ENCODE measurements at places on chromosomes 16 and 17.

DNA sequence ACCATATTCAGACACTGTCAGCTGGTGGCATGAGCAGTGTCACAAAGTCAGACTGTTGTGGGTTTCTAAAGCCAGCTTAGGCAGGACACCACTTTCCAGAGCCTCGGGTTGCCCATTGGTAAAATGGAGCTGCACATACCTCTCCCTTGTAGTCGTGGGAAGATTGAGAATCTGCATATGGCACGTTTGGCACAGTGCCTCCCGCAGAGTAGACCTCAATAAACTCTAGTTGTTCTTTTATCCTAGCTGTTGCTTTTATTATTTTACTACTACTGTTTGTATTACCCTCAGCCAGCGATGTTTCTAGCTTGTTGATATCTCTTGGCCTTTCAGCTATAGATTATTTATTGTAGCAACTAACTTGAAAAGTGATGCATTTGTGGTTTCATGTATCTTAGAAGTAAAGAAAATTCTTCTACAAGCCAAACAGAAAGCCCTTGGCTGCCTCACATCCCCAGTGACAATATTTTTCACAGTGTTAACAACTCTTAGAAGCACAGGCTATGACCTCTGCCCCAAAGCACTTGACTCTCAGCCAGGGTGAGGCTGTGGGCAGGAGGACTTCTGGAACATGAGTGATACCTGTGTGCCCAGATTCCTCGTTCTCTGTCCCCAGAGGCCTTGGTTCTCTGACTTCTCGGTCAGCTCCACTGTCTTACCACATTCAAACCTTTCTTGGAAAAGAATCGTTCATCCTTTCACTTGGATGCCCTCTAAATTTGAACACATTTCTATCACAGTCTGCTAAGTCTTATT lies 351.6 kb downstream of the SNX29 start:
- no peak for DNase-seq

- no peak for DNase-seq
These were observed 44.4 kb upstream of the ZFHX3 start for GRCh38 chr16:73092236-73092781.

- no peak for DNase-seq
These were observed 69.3 kb downstream of the GNAO1 start for GRCh38 chr16:56260378-56261160.

DNA sequence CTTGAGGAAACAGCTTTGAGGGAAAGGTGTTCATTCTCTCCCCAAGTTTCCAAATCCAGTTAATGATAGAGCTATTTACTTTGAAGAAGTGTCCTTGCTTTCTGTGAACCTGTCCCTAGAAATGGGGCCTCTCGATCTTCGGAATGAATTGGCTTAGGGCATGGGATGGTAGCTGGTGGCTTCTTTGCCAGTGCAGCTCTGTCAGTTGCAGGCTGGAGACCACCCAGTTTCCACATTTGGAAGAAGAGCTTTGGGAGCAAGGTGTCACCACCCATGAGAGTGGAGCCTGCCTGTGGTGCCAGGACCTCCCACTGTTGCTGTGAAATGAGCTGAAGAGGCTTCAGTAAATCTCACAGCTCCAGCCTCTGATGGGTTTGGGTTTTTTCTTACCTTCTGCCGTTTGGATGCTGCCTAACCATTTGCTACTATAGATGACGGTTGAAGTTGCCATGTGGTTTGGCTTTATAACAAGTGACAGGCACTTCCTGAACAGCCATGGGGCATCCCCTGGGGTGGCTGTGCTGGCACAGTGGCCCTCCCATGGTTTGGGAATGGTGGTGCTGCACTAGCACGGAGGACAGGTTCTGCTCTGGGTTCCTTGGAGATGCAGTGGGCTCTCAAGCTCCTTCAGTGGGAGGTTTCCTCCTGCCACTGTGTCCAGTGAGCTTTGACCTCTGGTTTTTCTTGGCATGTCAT lies 19.5 kb upstream of the SLC5A10 start:
- DNase-seq = no peak

DNA sequence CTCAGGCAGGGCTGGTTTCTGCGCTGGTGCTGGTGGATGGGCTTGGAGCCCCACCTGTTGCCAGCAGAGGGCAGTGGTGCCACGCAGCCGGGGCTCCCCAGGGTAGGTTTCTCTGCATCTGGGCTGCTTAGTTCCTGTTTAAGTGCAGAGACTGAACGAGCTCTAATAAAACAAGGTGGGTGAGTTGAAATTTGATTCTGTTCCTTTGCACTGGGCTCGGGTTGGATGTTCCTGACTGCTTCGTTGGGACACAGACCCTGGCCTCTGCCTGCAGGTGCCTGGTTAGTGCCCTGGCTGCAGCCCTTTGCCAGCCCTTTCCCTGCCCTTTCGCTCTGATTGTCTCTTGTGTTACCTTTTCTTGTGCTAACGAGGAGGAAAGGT lies 30.0 kb downstream of the TBCD start:
- peak; percentile 88 for DNase-seq

- DNase-seq = no peak
These were observed 54.1 kb downstream of the VAC14 start for GRCh38 chr16:70746708-70747424.

- no peak for DNase-seq
These were observed 231.0 kb downstream of the C16orf95 start for GRCh38 chr16:87086156-87086555.

GRCh38 chr16:84144209-84144858 lies 643 bp downstream of the HSDL1 start:
- peak; percentile 62 for DNase-seq

DNA sequence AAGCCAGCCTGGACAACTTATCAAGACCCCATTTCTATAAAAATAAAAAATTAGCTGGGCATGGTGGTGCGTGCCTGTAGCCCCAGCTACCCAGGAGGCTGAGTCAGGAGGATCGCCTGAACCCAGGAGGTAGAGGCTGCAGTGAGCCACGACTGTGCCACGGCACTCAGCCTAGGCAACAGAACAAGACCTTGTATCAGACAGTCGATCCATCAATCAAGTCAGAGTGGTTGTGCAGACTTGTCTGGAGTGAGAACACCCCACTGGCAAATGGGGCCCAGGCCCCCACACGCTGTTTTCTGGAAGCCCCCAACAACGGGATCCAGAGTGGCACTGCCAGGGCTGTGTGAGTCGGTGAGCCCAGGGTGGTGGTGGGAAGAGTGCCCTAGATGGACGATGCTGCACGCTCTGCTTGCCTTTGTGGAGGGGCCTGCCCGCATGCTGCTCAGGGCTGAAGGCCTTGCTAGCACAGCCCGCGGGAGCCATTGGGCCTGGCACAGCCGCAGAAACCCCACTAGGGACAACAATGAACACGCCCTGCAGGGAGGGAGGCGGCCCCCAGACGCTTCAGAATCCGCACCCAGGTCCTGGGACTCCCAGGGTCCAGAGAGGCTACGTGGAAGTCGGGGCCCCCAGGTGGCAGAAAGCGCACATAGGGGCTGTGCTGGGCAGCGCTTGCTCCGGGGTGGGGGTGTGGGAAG lies 80.1 kb upstream of the GNG13 start:
- no peak for DNase-seq

- no peak for DNase-seq
These were observed 132.2 kb upstream of the MPHOSPH6 start for GRCh38 chr16:82302042-82302727.

DNA sequence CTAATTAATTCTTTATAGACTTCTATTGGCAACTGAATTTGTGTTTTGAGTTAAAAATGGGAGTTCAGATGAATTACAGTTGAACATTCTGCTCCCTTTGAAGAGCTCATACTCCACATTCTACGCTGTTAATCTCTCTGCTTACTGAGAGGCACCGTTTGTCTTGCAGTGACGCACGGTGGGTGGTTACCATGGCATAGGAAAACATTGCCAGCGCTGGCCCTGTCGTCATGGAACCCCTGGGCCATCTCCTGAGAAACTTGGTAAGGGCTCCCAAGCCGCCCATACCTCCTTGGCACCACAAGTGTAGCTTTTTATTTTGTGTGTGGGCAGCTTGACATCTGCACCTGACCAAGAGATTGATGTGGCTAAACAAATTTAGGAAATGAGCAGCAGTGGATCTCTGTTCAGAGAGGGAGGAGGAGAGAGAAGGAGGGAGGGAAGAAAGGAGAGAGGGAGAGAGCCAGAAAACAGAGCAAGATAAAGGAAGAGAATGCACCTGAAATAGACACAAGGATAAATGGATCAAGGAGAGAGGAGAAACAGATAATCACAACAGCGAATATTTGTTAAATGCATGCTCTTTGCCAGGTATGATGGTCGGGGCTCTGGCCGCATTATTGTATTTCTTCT lies 398.5 kb downstream of the HAPSTR1 start:
- DNase-seq = no peak

DNA sequence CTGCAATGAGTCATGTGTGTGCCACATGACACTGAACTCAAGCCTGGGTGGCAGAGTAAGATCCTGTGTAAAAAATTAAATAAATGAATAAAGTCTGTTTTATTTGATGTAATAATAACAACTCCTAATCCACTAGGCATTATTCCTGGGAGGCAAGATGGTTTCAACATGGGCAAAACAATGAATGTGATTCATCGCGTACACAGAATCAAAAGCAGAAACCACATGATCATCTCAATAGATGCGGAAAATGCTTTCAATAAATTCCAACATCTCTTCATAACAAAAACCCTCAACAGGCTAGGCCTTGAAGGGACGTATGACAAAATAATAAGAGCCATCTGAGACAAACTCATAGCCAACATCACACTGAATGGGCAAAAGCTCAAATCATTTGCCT lies 195.4 kb downstream of the CDH11 start:
- no peak for DNase-seq

Measured in natural killer cell (primary cell).